ENCODE measurements at places on chromosomes 3 and 15.

DNA sequence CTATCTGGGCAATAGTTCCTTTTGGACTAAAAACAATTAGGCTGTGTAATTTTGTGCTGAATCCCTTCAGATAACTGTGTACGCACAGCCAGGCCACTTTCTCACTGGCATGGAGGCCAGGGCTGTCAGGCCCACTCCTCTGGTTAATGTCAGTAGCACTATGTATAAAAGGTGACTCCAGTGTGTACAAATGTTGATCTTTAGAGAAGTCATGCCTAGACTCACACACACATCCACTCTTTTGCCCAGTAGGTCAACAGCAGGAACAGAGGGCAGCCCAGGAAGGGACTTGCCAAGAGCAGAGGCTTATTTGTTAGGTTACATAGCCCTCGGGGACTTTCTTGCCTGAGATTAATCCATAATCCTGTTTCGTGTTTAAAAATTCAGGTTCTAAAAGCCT is 416.6 kb upstream of the WNT5A start:
- DNase-seq, result no peak

DNA sequence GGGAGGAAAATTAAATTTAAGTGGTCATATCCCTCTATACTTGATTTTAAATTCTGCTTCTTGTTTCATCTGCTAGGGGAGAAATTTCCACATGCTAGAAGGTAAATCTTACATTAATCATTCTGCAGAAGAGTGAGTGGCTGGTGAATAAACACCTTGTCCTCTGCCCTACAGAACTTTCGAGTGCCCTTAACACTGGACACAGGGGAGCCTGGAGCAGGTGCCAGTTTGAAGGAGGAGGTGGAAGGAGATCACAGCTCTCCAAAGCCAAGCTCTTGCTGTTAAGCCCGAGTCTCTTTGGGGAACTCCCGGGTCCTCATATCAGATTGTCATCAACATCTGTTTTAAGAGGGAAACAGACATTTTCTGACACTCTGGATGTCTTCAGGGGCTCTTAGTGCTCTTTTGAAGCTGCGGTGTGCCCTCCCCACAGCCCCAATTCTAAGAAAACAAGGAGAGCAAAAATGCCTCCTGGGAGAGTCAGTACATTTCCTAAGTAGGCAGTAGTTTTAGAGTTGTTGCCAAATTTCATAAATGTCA is 31.3 kb downstream of the LAMP3 start:
- DNase-seq, result no peak

GRCh38 chr3:196554205-196554604 is 14.1 kb downstream of the WDR53 start:
- DNase-seq, result no peak

GRCh38 chr15:74664028-74664616 is 31.7 kb downstream of the EDC3 start:
- DNase-seq, result no peak

GRCh38 chr15:48507416-48508065 is 138.0 kb downstream of the FBN1 start:
- DNase-seq, result no peak

DNA sequence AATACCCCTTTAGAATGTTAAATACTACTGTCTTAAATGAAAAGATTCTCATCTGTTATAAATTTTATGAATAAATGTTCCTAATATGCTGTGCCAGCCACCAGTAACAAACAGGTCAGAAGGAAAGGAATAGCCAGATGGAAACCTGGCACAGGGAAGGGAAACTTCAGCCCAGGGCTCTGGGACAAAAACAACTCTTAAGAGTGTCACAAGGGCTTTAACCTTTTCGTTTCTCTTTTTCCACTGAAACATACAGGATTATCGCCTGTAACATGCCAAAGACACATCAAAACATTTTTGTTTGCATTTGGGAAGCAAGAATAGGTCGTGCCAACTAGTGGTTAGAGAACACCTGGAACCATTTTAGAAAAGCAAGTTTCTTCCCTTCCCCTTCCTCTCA is 109.0 kb upstream of the NEDD4 start:
- no peak for DNase-seq

DNA sequence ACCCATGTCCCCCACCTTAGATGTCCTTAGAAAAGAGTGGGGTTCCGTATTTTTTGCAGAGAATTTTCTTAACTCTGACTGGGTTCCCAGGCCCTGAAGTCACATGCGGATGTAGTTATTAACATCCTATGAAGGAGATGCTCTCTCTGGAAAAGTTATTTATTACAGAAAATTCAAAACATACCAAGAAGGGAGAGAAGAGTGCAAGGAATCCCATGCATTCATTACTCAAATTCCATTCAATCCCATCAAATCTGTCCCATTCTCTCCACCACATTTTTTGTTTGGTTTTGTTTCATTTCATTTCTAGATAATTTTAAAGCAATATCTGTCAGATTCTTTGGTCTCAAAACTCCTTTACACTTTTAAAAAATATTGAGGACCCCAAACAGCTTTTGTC is 34.3 kb upstream of the ANKRD34C start:
- no peak for DNase-seq

DNA sequence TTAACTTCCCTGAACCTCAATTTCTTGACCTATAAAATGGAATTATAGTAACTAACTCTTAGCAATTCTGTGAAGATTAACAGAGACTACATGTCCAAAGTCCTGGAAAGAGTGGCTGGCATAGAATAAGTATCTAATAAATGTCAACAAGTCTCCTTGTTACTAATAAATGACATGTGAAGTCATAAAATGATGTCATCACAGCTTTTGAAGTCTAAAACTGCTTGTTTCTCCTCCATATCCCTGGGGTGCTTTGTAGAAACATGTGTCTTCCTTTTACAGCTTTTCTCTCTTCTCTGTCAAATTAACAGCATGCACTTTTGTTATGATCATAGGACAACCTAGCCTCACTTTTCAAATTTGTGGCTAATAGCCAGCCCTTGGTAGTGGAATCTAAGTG is 510.2 kb downstream of the NTRK3 start:
- no peak for DNase-seq

GRCh38 chr15:78047761-78048627 is 29.5 kb downstream of the TBC1D2B start:
- DNase-seq, result no peak

DNA sequence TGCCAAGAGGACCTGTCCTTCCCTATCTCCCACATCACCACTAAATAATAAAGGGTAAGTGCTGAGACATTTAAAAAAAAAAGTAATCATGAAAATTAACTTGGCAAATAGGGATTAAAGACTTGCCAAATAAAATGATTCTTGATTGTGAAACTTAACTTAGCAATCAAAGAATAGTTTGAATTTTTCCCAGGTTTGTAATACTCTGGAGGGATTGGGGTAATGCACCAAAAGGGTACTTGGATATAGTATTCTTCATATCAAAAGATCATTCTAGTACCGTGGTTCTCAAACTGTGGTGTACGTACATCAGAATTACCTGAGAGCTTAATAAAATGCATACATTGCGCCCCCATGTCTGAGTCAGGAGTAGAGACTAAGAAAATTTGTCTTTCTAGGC is 28.5 kb downstream of the CALML4 start:
- no peak for DNase-seq
